A673 (cell line): ENCODE measurements at places on chromosomes 12 and 14.

GRCh38 chr12:2332236-2332635 is 279.4 kb downstream of the CACNA1C start:
- no peak for DNase-seq

DNA sequence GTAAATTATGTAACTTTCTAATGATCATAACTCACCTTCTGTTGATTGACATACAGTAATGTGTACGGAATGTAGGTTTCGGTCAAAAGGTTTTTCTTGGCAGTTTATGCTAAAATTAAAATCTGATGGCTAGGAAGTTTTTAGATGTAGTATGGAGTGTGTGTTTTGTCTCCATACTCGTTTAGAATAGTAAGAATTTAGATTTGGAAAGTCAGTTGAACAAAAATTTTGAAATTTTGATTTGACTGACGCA is 859 bp downstream of the PALS1 start:
- no peak for DNase-seq

- DNase-seq: no peak
Measured at GRCh38 chr14:96247031-96247430, 9.0 kb upstream of the BDKRB1 start.

GRCh38 chr14:62914025-62914424 is 131.2 kb downstream of the KCNH5 start:
- peak; percentile 27 for DNase-seq

DNA sequence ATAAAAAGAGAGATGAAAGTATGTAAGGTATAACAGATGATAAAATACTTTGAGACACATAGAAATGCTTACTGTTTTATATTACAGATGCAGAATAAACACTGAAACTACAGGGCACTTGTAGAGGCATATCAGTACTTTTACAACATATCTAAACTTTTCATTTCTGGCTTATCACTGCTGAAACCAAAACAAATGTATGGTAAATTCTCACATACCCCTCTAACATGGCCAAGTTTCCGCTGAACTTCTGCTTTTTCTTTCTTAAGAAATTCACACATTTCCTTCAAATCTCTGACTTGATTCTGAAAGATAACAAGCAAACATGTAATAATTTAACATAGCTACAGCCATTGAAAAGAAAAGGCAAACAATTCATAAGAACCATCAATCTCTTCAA is 33.3 kb upstream of the C12orf50 start:
- DNase-seq: no peak

DNA sequence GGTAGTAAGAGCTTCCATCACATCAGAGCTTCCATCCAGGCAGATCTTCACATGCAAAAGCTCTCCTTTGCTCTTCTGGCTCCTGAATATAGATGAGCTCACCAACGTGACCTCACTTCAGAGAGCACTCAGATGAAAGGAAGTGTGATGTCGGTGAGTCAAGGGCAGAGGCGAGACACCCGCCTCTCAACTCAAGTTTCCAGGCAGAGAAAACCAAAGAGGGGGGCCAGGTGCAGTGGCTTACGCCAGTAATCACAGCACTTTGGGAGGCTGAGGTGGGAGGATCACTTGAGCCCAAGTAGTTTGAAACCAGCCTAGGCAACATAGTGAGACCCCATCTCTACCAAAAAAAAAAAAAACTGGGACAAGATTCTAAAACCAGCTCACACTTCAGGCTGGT is 126.9 kb downstream of the DUSP6 start:
- DNase-seq: no peak

DNA sequence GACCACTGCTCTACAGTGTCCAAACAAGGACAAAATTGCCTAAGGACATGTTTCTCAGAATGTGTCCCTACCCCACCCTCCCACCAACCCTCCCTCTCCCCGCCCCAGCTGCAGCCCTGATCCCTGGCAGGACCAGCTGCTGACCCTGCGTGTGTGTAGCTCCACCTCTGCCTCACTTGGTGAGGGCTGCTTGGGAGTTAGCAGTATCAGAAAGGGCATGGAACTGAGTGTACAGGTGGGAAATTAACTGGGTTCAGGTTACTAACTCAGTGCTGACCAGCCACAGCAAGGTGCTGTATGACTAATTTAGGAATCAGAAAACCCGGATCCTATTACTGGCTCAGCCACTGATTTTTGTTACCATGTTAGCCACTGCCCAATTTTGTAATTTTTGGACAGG is 11.3 kb upstream of the PLEKHD1 start:
- DNase-seq: no peak

DNA sequence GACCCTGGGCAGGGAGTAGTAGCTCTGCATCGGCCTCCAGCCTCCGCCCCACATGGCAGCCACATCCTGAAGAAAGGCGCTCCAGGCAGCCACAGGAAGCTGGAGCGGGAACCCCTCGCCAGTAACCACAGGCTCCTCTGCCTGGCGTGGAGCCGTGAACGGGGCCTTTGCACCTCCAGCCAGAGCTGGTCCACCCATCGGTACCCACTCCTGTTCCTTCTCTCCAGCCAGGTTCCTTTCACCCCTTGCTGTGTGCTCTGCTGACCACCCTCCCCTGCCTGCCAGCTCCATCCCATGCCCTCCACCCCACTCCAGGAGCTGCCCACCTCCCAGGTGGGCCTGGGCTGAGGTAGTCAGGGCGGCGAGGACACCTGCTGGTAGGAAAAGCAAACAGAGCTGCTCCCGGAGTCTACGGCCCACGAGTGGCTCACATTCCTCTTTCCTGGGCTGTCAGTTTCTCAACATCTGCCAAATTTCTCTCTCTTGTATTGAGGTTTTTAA is 2.7 kb downstream of the TGFB3 start:
- peak; percentile 29 for DNase-seq

- no peak for DNase-seq
Measured at GRCh38 chr14:99596071-99596627, 7.9 kb downstream of the CCDC85C start.

DNA sequence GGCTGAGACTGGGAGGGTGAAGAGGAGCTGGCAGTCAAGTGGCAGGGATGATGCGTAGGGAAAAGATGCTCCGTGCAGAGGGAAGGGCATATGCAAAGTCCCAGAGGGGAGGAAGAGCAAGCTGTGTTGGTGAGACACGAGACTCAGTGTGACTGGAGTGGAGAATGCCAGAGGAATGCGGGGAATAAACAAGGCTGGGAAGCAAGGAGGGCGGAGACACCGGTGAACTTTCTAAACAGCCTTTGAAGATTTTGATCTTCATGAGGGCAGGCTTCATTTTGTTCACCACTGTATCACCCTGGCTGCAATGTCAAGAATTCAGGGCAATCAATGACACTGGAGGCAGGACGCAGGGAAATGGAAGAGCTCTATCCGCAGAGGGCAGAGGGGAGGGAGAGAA is 535.8 kb downstream of the FUT8 start:
- no peak for DNase-seq

DNA sequence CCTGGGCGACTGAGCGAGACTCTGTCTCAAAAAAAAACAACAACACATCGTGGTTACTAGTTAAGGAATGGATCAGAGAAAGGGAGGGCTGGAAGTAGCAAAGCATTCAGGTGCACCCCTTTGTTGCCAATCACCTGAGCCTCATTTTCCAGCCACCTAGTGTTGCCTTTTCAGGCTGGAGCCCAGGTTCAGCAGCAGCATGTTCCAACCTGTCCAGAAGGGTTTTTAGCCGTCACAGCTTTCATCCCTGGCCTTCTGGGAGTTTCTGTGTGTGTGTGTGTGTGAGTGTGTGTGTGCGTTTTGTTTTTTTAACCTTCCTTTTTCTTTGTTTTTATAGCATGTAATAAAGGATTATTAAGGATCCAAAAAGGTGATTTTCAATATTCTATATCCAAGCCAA is 121.1 kb upstream of the ATF1 start:
- DNase-seq: no peak

DNA sequence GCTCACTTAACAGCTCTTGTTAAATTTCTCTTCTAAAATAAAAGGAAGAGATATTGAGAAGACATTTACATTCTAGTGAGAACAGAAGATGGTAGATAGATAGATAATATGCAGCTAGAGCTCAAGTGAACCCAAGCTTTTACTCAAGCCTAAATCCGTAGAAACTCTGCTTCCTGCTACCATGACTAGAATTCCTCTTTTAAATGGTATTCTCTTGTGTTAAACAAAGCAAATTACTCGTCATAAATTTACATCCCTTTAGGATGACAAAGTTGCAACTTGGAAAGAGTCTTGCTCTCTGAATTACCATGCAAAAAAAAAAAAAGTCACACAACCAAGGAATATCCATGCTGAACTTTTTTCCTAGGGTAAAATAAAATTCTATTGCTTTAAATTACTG is 160.7 kb upstream of the LRFN5 start:
- DNase-seq: no peak

GRCh38 chr14:29442696-29443095 is 485.0 kb downstream of the PRKD1 start:
- DNase-seq: peak; percentile 86

DNA sequence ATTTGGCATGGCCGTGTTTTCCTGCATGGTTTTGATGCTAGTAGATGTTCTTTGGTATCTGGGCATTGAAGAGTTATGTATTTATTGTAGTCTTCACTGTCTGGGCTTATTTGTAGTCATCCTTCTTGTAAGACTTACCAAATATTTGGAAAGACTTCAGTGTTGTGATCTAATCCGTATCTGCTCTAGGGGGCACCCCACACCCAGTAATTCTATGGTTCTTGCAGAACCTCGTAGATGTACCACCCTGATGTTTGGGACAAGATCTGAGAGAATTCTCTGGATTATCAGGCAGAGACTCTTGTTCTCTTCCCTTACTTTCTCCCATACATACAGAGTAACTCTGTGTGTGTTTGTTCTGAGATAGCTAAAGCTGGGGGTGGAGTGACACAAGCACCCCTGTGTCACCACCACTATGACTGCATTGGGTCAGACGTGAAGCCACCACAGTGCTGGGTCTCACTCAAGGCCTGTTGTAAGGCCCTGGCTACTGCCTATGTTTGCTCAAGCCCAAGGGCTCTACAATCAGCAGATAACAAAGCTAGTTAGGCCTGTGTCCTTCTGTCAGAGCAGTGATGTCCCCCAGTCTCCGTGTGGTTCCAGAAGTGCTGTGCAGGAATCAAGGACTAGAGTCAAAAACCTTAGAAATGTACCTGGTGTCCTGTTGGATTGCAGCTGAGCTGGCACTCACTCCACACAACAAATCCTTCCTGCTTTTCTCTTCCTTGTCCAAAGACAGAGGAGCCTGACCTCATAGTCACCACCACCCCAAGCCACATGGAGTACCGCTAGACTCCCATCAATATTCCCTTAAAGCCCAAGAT is 9.6 kb downstream of the RDH16 start:
- DNase-seq: no peak

DNA sequence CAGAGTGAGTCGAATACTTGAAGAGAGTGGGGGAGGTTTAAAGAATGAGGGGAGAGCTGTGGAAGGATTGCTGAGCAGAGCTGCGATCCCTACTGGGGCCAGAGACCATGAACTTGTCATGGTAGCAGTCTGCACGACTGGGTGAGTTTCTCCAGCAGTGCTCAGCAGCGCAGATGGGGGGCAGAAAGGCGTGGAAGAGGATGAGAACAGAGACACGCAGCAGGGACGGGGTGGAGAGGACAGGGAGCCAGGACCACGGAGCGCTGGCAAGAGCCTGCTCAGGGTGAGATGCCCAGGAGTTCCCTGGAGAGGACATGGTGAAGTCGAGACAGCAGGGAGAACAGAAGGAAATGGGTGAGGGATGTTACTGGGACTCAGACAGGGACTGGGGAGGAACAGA is 2.1 kb upstream of the AQP6 start:
- DNase-seq: no peak

GRCh38 chr14:104968153-104968527 is 10.0 kb downstream of the AHNAK2 start:
- peak; percentile 60 for DNase-seq

GRCh38 chr14:92439537-92440344 is 73.8 kb upstream of the RIN3 start:
- no peak for DNase-seq

GRCh38 chr12:98551787-98552186 is 36.4 kb downstream of the TMPO start:
- no peak for DNase-seq

DNA sequence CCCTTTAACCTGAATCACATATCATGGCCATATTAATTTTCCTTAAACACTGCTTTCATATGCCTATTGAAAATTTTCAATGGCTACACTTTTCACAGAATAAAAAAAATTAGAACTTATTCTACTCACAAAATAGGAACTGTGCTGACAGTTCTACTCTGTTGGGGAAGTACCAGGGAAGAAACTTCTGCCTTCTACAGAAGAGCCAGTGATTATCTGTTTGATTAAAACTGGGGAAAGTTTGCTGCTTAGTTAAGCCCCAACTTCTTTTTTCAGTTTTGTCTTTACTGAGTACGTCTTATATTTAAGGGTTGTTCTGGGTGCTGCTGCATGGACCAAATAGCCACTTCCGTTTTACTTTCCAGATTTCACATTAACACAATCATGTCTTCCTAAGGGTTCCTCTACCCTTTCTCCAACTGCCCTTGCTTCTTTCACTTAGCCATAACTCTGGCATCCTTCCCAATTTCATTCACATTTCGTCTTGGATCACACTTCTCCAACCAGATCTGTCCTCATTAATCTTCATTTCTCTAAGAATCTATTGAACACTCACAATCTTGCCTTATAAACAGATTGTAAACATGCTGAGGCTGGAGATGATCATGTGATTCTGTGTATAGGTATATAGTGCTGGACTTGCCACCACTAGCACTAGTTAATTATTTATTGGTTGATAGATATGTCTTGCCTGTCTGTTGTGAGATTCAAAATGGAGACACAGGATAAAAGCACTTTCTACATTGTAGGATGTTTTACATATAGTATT is 1.9 kb upstream of the SEL1L start:
- no peak for DNase-seq

GRCh38 chr14:22337521-22337920 is 251.5 kb downstream of the DAD1 start:
- no peak for DNase-seq

- DNase-seq: peak; percentile 83
Measured at GRCh38 chr12:63844391-63845341, at the start of gene SRGAP1. TSS of gene SRGAP1 (plus strand) at chr12:63844700. CDS start at chr12:63844817, 117 bp downstream.

DNA sequence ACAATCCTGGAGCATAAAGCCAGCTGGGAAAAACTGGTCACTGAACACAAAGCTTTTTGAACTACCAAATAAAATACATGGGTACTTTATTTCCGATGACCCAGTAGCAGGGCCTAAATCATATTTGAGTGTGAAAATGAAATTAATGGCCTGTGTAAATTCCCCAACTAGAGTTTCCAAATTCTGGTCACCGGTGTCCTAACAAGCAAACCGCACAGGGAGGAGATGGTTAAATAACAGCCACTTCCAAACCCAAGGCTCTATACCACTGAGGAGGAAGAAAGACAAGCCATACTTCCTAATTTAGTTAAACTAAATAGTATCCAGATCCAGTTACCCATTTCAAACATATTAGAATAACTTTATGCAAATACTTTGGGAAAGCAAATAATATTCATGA is 40.1 kb upstream of the DUSP6 start:
- DNase-seq: no peak
